ENCODE measurements at places on chromosomes 6 and 20.

- DNase-seq: no peak
These were observed 9.4 kb downstream of the SERPINB6 start for GRCh38 chr6:2962004-2962403.

- no peak for DNase-seq
These were observed 1.2 kb downstream of the GFRA4 start for GRCh38 chr20:3661814-3662665.

- no peak for DNase-seq
These were observed 175.8 kb downstream of the ISM1 start for GRCh38 chr20:13396826-13397225.

- DNase-seq: no peak
These were observed 23.8 kb downstream of the PYGB start for GRCh38 chr20:25271486-25272222.

DNA sequence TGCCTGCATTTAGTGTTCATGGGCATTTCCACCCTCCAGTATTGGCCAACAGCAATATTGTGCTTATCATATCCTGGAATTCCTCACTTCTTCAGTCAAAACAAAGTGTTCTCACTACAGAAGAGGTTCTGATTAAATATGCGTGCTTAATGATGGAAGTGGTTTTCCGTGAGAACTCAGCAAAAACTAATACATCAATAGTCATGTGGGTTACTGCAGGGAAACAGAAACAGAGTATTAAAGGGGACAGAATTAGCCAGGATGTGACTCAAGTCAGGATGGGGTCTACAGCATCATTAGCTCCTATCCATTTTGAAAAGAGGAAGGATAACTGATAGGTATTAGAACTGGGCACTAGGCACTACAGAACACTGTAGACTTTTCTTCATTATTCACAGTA lies 384.6 kb downstream of the CDKAL1 start:
- DNase-seq: no peak

DNA sequence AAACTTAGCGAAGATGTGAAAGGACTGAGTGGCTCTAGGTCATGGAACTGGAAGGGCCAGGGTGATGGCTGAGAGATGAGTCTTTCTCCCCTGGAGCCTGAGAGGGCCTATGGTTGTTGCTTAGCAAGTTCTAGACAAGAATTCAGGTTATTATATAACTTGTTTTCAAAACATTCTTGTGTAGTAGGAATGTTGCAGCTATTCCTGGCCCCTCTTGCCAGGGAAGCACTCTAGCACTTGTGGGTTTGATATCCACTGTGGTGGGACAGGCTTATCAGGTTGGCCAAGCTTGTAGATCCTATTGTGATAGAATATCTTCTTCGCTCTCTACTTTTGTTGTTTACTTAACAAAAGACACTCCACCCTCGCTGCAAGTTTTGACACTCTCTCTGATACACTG lies 211.8 kb upstream of the CITED2 start:
- DNase-seq: no peak

GRCh38 chr20:35669221-35669620 lies 4.5 kb upstream of the CPNE1 start:
- no peak for DNase-seq

- DNase-seq: no peak
These were observed 4.8 kb downstream of the CRISP3 start for GRCh38 chr6:49739423-49739822.
